MCF 10A (cell line): ENCODE measurements at places on chromosomes 7 and 10. TPM values are rescaled to one million over a fixed set of nuclear protein-coding genes. Genes with fewer than 3 reads are reported as not detected.

GRCh38 chr7:53600296-53600695 lies 564.9 kb downstream of the POM121L12 start:
- DNase-seq: no peak

The PTPN12 gene
- total RNA-seq: 104 and 105 TPM in 2 replicates

GRCh38 chr10:24541239-24541753 lies 182.4 kb downstream of the ARHGAP21 start:
- no peak for DNase-seq

DNA sequence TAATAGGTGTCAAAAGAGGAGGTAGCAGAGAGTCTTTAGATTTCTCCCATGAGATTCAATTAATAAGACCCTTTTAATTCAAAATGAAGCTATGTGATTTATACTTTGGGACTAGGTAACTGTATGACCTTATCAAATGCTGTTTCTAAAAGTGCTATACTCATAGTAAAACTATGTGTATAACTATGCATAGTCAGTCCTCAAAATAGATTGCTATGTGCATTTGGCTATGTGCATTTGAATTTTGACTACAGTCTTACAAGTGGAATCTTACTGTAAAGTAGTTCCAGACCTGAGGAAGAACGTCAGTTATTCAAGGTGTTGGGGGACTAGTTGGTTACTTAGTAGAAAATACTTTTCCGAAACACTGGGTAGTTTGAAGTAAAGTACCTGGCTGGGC lies 36.9 kb downstream of the ADD3 start:
- no peak for DNase-seq

The SORBS1 gene
- 0.61 and 1.0 TPM in 2 replicates for total RNA-seq

- DNase-seq: peak; percentile 62
Observed at GRCh38 chr7:130903358-130903974, 169.5 kb upstream of the KLF14 start.

The VSTM4 gene
- total RNA-seq: not detected in 2 replicates

- no peak for DNase-seq
Observed at GRCh38 chr7:47262881-47263280, 319.0 kb downstream of the TNS3 start.

DNA sequence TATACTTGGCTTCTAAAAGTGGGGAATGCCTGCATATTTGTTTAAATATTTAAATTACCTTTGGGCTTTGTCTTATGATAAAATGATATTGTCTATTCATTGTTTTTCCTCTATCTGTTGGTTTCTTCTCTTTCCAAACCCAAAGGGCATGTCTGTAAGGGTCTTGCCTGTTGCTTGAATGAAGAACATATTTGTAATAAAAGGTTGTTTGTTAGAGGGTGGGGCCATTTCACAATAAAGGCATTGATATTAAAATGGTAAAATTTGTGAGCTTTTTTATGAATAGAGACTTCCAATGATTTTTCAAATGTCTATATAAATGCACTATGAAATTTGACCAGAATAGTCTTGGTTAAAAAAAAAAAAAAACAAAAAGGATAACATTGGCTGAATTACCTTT lies 105.2 kb downstream of the DKK1 start:
- DNase-seq: no peak
